ENCODE measurements at places on chromosomes 16 and 17.

- DNase-seq = no peak
Measured at GRCh38 chr16:30841332-30841731, 52.5 kb downstream of the BCL7C start.

- no peak for DNase-seq
Measured at GRCh38 chr17:8015957-8016631, 13.7 kb downstream of the GUCY2D start.

DNA sequence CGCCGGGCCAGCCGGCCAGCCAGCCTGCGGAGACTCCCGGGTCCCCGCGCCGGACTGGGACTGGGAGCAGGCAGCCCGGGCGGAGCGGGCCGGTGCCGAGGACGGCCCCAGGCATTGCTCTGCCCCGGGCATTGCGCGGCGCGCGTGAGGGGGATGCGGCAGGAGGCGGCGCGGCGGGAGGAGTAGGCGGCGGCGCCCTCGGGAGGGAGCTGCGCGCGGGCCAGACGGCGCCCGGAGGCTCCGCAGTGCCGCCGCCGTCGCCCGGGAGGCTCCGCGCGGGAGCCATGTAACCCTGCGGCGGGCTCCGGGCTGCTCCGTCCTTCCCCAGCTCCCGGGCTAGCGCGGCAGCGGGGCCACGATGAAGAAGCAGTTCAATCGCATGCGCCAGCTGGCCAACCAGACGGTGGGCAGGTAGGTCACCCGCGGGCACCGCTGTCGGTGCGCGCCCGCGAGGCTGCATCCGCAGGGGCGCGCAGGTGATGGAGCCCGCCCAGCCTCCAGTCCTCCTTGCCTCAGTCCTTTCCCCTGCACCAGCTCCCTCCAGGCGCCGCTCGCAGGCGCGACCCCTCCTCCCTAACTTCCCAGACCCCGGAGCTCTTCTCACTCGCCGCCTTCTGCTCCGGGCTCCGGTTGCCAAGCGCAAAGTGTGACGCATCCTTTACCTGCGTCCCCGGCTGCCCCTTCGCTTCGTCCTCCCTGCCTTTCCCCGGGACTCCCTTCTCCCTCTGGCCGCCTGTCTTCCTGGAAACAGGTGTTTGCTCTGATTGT, at the start of gene ARHGAP44:
Gene ARHGAP44 (plus strand): TSS at position 18 of the 768 bp plus-strand sequence. CDS start 341 bp downstream, at position 359.
- DNase-seq = no peak

DNA sequence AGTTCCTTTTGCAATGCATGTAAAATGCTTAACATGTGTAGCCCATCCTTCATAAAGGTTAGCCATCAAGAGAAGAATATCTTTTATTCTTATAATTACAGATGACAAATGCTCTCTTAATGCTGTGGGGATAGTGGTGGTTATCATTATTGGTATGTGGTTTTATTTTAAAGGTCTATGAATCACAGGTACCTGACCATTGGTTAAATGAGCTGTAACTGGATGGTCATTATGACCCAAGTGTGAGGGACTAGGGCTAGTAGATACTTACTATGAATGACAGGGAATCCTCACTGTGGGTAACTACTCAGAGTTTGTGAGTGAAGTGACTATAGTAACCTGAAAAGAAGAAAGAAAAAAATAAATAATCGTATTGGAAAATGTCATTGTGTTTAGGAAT, 78.8 kb downstream of the CDRT15 start:
- no peak for DNase-seq

- DNase-seq = no peak
Measured at GRCh38 chr17:78654325-78654724, 77.1 kb upstream of the DNAH17 start.

DNA sequence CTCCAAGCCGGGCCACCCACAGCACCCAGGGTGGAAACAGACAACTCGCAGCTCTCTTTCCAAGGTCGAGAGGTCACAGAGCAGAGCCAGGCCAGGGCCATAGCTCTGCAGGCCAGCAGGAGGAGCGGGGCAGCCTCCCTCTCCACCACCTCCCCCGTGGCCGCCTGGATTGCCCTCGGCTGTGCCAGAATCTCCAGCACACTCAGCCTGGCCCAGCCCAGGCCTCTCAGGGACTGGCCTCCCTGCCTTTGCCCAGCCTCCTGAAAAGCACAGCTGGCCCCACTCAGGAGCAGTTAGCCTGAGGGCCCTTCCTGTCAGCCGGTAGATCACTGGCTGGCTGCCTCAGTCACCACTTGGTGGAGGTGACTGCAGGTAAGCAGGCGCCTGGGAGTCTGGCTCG, 85.8 kb upstream of the SEC14L1 start:
- DNase-seq = no peak
